ENCODE measurements at places on chromosomes 16 and 17.

GRCh38 chr17:66347661-66348514 is 45.5 kb downstream of the PRKCA start:
- no peak for DNase-seq

- DNase-seq: no peak
Observed at GRCh38 chr17:56030009-56030624, 123.2 kb upstream of the ANKFN1 start.

DNA sequence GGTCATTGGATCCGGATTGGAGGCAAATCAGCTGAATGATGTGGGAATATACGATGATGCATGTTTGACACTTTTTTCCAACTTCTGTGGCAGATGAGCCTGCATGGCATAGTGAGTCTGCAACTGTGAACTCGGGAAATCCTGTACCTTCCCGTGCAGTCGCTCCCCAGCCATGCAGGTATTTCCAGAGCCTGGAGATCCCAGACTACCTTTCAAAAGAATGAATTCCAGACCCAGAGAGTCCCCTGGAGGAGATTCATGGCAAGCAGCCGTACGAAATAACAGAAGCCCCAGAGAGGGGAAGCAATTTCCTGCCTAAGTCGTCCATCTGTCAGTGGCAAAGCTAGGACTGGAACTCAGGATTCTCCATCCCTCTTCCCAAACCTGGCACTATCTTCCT is 75.7 kb upstream of the FAM20A start:
- no peak for DNase-seq

DNA sequence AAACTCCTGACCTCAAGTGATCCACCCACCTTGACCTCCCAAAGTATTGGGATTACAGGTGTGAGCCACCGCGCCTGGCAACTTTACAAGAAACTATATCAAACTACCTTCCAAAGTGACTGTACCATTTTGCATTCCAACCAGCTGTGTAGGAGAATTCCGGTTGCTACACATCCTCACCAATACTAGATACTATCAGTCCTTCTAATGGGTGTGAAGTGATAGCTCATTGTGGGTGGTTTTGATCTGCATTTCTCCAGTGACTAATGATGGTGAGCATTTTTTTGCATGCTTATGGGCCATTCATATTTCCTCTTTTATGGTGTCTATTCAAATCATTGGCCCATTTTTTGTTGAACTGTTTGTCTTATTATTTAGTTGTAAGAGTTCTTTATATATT is 37.7 kb downstream of the SCNN1B start:
- DNase-seq: no peak

GRCh38 chr17:83116783-83117555 is 37.6 kb downstream of the METRNL start:
- no peak for DNase-seq

DNA sequence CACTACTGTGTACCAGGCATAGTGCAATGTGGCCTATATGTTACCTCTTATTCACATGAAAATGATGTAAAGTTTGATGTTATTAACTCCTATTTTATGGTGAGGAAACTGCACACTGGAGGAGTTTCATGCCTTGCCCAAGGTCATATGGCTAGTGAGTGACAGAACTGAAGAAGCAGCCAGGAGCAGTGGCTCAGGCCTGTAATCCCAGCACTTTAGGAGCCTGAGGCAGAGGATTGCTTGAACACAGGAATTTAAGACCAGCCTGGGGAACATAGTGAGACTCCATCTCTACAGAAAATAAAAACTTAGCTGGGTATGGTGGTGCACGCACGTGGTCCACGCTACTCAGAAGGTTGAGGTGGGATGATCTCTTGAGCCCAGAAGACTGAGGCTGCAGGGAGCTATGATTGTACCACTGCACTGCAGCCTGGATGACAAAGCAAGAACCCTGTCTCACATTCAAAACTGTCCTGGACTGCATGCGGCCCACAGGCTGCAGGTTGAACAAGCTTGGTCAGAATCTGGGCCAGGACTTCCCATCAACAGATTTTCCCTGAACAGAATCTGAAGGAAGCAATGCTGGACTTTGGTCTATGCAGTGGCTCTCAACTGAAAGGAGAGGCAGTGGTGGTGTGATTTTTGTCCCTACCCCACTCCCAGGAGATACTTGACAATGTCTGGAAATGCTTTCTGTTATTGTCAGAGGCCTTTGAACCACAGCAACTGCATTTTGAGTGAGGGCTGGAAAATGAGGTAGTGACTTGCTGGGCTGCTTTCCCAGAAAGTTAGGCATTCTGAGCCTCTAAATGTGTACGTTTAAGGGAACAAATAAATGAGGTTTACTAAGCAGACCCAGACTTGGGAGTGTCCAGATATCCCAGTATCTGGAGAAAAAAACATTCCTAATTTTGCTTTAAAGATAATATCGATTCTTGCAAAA is 479.5 kb downstream of the TMEM114 start:
- DNase-seq: no peak

GRCh38 chr17:9810100-9810949 is 11.6 kb downstream of the GSG1L2 start:
- no peak for DNase-seq

DNA sequence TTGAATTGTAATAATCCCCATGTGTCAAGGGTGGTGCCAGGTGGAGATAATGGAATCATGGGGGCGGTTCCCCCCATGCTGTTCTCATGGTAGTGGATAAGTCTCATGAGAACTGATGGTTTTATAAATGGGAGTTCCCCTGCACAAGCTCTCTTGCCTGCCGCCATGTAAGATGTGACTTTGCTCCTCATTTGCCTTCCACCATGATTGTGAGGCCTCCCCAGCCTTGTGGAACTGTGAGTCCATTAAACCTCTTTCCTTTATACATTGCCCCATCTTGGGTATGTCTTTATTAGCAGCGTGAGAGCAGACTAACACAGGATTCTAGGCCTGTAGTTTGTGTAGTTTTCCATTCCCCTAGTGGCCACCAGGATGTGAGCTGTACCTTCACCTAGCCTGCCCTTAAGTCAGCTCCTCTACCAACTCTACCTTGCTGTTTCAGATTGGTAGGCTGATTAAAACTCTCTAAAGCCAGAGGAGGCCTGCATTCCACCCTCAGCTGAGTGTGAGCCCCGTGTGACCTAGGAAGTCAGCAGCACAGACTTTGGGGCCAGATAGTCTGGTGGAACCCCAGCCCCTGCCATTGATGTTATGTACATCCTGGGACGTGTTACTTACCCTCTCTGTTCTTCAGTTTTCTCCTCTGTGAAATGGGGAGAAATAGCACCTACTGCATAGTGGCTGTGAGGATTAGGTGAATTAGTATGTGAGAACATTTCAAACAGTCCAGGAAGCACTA is 252.4 kb upstream of the CACNG5 start:
- no peak for DNase-seq

- DNase-seq: no peak
Observed at GRCh38 chr17:70369391-70369790, 200.1 kb downstream of the KCNJ2 start.

- DNase-seq: no peak
Observed at GRCh38 chr16:48503779-48504178, 106.2 kb downstream of the N4BP1 start.

DNA sequence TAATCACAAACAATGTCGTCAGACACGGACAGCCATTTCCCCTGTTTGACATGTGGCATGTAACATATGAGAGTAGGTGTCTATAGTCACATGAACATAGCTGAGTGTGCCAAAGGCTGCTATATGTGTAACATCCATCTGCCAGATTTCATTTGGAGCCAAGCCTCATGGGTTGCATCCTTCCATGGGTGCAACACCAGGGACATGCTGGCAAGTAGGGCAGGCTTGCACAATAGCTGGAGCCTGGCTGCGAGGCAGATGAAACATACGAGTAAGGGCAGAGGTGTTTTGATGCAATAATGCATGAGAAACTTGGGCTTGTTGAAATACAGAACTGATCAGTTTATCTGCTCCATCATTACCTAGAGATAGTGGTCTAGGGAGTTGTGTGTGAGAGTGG is 9.0 kb upstream of the ZNF689 start:
- no peak for DNase-seq

GRCh38 chr17:83069931-83070742 is 9.3 kb upstream of the METRNL start:
- no peak for DNase-seq

- DNase-seq: no peak
Observed at GRCh38 chr16:30087181-30087898, 4.4 kb downstream of the TBX6 start.

- DNase-seq: no peak
Observed at GRCh38 chr16:70604407-70605282, 41.7 kb upstream of the IL34 start.

- no peak for DNase-seq
Observed at GRCh38 chr17:50841277-50841948, 6.0 kb downstream of the WFIKKN2 start.

- DNase-seq: peak; percentile 57
Observed at GRCh38 chr16:1942047-1942809, 771 bp downstream of the MSRB1 start.

DNA sequence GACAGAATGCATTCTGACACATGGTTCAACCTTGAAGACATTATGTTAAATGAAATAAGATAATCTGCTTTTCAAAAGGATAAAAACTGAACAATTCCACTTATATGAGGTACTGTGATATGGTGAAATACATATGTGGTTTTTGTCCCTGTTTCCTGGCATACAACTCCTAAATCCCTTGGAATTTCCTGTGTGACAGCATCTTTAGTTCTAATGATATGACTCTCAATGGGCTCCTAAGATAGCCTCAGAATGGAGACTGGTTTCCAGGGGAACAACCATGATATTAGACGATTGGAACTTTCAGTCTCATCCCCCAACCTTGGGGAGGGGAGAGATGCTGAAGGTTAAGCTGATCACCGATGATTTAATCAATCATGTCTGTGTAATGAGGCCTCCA is 37.7 kb upstream of the PHLPP2 start:
- no peak for DNase-seq

- no peak for DNase-seq
Observed at GRCh38 chr16:89504091-89504490, 4.1 kb upstream of the SPG7 start.

GRCh38 chr16:84349862-84350684 is 18.3 kb upstream of the ATP2C2 start:
- DNase-seq: no peak

- peak; percentile 17 for DNase-seq
Observed at GRCh38 chr16:50539053-50539695, 9.0 kb upstream of the NKD1 start.

- no peak for DNase-seq
Observed at GRCh38 chr17:63270610-63271009, 175.5 kb downstream of the CYB561 start.

DNA sequence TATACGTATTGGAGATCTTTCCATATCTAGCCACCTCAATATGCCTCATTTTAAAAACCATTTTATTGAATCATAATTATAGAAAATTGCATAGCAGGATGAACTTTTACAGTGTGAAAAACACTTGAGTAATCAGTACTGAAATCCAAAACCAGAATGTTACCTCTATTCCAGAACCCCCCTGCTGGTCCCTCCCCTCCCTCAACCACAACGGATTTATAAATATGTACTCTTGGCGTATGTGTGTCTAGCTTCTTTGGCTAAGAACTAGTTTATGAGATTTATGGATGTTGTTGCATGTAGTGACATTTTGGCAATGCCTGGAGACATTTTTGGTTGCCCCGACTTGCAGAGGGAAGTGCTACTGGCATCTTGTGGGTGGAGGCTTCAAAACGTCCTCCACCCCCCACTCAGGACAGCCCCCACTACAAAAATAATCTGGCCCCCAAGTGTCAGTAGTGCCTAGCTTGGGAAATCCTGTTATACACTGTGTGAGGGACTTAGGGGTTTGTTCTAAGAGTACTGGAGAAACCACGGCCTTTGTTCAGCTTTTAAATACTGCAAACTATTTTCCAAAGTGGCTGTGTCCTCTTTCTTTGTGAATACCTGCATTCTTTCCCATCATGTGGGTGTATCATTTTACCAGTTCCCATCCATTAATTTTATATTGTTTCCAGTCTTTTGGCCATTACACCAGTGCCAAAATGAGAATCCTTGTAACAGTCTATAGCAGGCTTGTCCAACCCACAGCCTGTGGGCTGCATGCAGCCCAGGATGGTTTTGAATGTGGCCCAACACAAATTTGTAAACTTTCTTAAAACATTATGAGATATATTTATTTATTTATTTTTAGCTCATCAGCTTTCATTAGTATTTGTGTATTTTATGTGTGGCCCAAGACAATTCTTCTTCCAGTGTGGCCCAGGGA is 23.7 kb downstream of the ITPRIPL2 start:
- DNase-seq: no peak

- no peak for DNase-seq
Observed at GRCh38 chr16:70156207-70156978, 17.2 kb upstream of the CLEC18C start.

GRCh38 chr16:50151322-50151721 is 1.8 kb upstream of the TENT4B start:
- DNase-seq: no peak

GRCh38 chr17:38867179-38867967 is 2.5 kb upstream of the LASP1 start:
- no peak for DNase-seq

- DNase-seq: peak; percentile 64
Observed at GRCh38 chr16:87819282-87819681, 50.0 kb downstream of the SLC7A5 start.

DNA sequence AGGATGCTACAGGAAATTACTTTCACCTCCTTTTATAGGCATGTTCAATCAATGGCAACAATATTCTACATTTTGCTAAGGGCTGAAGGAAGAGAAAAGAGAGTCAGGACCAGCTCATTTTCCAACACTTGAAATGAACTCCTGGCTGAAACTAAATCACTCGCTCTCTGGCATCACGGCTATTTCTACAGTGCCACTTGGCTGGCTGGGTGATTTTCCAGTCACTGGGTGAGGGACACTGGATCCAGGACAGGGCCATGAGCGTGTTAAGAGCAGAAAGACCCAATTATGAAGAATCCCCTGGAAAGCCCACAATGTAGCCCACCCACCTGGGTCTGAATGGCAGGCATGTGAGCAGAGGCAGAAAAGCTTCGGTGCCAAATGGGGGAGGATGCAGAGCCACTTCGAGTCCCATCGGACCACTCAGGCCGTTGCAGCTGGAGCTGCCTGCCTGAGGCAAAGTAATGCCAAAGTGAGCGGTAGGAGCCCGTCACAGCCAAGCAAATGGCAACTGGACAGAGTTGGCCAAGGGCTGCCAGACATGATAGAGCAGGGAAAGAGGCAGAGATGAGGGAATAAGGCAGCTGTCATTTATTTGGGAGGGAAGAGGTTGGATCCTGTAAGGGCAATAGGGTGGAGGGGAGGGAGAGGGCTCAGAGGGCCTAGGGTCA is 246.2 kb downstream of the STX8 start:
- DNase-seq: no peak

All from RWPE2 (cell line).